ENCODE measurements at places on chromosomes 12 and 14. TPM values are rescaled to one million over a fixed set of nuclear protein-coding genes. Genes with fewer than 3 reads are reported as not detected.

ITGA7 gene
- 0.44 TPM for total RNA-seq

MYO1H gene
- not detected for total RNA-seq

SLC10A1 gene
- total RNA-seq = not detected

TRIP11 gene
- total RNA-seq = 31.9 TPM

CLEC4D gene
- not detected for total RNA-seq

INHBC gene
- not detected for total RNA-seq

NEUROD4 gene
- not detected for total RNA-seq

COX8C gene
- not detected for total RNA-seq
